ENCODE measurements at places on chromosomes 13 and 19. TPM values are rescaled to one million over a fixed set of nuclear protein-coding genes. Genes with fewer than 3 reads are reported as not detected.

DNA sequence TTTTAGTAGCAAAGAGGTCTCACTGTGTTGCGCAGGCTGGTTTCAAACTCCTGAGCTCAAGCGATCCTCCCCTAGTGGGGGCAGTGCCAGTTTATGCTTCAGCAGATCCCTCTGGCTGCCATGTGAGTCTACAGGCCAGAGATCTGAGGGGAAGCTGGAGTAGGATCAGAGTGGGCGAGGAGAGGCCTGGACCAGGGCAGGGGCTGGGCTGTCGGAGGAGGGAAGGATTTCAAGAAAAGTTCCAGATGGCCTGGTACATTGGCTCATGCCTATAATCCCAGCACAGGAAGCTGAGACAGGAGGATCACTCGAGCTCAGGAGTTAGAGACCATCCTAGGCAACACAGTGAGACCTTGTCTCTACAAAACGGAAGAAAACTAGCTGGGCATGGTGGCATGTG lies 9.8 kb downstream of the DHX34 start:
- no peak for DNase-seq

DNA sequence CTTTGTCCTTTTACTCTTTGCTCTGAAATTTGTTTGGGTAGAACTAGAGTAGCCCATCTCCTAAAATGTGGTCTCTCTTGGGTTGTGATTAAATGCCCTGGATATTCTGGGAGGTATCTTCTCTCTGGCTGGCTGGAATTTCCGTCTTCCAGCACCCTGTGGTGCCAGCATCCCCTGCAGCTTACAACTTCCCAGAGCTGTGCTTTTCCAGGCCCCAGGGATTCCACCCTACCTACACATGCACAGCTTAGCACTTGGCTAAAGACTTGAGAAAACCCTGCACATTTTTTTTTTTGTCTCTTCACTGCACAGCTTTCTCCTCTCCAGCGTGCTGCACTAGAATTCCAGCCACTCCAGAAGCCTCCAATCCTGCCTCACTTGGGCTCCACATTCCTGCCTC lies 334.7 kb downstream of the IRS2 start:
- no peak for DNase-seq

GRCh38 chr19:289651-290371 lies 1.4 kb downstream of the PLPP2 start:
- DNase-seq, result peak; percentile 6

DNA sequence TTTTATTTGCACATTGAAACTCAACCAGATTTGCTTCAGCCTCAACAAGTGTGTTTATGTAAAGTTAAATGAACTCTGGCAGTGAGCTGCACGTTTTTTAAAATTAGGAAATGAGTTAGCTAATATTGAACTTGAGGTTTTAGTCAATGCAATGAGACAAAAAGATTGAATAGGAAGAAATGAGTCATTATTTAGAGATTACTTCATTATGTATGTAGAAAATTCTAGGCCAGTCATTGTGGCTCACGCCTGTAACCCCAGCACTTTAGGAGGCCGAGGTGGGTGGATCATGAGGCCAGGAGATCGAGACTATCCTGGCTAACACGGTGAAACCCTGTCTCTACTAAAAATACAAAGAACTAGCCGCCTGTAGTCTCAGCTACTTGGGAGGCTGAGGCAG lies 22.8 kb upstream of the CD70 start:
- DNase-seq, result no peak

DNA sequence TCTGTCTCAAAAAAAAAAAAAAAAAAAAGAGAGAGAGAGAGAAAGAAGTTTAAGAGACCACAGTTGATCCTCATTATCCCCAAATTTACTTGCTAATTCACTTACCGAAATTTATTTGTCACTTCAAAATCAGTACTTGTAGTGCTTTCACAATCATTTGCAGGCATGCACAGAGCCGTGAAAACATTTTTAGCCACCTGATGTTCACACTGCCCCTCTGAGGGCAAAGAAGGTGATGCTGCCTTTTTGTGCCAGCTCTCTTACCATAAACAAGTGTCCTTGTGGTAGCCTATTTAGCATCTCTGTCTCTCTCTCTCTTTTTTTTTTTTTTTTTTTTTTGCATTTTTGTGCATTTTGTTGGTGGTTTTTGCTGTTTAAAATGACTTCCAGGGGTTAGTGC lies 24.1 kb upstream of the CASP14 start:
- DNase-seq, result peak; percentile 7

- no peak for DNase-seq
Observed at GRCh38 chr19:4657835-4658234, 12.3 kb downstream of the MYDGF start.

- DNase-seq, result peak; percentile 8
Observed at GRCh38 chr13:42078128-42078808, 29.8 kb downstream of the DGKH start.

- DNase-seq, result no peak
Observed at GRCh38 chr13:82176751-82177150, 1705.5 kb downstream of the SLITRK1 start.

DNA sequence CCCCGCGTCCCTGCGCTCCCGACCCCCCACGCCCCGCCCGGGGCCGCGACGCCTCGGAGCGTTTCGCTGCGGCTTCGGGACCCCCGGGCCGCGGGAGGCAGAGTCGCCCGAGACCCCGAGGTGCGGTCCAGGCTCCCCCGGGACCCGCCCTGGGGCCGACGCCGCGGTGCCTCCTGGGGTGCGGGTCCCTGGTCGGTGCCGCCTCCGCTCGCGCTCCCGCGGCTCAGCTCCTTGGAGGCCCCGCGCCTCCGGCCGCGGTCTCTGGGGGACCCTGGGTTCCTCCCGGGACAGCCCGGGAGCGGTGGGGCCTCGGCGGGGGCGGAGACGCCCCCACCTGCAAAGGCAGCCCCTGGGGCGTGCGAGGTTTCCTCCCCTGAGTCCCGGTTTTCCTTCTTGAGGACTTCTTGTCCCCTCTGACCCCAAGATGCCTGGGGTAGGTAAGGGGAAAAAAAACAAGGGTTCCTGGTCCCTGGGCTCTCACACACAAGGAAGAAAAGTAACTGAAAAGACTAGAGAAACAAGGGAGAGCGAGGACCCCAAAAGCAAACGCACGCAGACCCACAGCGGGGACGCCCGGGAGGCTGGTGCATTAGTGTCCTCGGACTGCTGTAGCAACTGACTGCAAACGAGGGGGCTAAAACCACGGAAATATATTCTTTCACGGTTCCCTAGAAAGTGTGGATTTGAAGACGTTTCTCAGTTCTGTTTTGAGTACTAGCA lies 740 bp downstream of the ZNF555 start:
- DNase-seq, result no peak

DNA sequence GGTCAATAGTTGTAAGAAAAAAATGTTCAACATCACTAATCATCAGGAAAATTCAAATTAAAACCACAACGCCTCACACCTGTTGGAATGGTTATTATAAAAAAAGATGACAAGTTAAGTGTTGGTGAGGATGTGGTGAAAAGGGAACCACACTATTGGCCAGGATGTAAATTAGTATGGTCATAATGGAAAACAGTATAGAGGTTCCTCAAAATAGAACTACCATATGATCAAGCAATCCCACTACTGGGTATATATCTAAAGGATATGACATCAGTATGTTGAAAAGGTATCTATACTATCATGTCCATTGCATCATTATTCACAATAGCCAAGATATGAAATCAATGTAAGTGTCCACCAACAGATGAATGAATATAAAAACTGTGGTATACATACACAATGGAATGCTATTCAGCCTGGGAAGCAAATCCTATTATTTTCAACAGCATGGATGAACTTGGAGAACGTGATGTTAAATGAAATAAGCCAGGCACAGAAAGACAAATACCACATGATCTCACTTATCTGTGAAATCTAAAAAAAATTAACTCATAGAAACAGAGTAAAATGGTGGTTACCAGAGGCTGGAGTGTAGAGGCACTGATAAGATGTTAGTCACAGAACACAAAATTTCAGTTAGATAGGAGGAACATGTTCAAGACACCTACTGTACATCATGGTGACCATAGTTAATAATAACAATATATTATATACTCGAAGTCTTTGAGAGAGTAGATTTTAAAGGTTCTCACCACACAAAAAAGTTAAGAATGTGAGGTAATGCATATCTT lies 56.6 kb downstream of the TBC1D4 start:
- peak; percentile 32 for DNase-seq

DNA sequence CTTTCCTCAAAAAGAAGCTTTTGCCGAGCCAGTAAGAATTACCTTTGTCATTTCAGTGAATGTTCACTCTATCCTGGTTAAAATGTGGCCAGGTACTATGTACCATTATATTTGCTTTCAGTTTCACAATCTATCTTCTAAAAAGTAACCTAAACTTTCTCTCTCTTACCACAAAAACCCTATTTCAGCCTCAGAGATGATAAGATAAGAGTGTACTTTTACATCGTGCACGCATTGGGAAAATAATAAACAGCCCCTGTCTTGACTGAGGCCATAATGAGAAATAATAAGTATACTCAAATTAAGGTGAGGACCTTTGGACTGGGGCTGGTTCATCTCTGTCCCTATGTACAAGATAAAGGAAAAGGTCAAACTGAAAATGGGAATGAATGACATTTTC lies 77.7 kb downstream of the ZNF726 start:
- DNase-seq, result no peak

DNA sequence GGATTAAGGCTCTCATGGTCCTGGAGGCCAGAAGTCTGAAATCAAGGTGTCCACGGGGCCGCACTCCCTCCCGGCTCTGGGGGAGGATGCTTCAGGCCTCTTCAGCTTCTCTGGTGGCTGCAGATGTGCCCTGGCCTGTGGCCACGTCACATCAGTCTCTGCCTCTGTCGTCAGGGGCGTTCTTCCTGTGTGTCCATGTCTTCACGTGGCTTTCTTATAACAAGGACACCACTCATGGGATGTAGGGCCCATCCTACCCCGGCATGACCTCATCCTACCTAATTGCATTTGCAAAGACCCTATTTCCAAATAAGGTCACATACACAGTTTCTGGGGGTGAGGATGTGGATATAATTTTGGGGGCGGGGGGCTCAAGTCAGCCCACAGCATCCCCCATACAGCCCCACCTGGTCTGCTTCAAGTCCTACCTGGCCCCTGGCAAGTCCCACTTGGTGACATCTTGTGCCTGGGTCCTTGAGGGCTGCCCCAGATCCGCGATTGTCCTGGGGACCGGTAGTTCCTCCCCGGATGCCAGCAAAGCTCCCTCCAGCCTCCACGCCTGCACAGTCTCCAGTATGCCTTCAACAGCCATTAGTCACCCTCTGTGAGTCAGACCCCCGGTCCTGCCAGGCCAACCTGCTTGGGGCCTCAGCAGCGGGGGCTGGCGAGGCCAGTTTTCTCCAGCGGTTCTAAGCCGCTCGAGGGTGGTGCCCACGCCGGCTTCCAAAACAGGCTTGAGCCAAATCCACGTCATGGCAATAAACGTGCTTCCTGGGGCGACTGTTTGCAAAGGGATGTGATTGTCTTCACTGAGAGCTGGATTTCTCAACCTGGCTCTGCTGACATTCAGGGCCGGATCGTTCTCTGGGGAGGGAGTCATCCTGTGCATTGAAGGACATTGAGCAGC lies 32.2 kb downstream of the MYO9B start:
- DNase-seq, result peak; percentile 96

- no peak for DNase-seq
Observed at GRCh38 chr13:97387890-97388289, 46.1 kb upstream of the RAP2A start.

DNA sequence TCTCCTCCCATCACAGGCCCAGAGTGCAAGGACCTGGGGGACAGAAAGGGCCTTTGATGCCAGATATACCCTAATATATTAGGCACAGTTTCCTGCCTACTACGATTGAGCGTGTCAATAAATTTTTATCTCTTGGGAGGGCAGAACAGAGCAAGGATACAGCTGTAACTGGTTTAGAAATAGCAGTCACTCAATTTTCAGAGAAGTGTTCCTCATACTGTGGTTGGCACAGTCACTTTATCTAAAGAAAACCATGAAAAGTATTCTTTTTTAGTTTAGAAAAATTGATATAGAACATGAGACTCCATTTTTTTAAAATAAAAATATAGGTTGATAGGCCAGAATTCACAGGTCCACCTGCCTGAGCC lies 460 bp upstream of the ZNF155 start:
- no peak for DNase-seq

Gene MBD3L2
- total RNA-seq, result not detected

Gene UFM1
- total RNA-seq, result 69.5 TPM
